H9 (cell line): ENCODE measurements at places on chromosomes 1 and 21. TPM values are rescaled to one million over a fixed set of nuclear protein-coding genes. Genes with fewer than 3 reads are reported as not detected.
A peak's percentile ranks its signal among the peaks of the same experiment; 100 is the strongest.

DNA sequence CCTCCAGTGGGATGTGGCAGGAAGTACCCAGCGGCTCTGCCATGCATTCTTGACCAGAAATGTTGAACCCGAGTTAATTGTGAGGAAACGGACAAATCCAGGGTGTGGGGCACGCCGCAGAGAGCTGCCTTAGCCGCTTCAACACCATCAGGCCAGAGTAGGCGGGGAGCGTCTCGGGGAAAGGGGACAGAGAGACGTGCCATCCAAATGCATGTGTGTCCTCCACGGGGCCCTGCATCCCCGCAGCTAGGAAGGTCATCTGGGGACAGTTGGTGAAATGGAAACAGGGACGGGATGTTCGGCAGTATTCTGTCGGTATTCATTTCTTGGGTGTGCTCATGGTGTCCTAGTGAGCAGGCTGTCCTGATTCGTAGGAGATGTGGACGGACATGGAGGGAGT, 59.1 kb upstream of the TRAPPC10 start:
- H3K36me3 ChIP-seq: no peaks in the 10 kb centered on the region
- no peak for DNase-seq
- H3K27ac ChIP-seq: no peak overlapping the region
- no peaks in the 10 kb centered on the region for H3K27me3 ChIP-seq
- H3K4me1 ChIP-seq: no peaks in the 10 kb centered on the region

TEX38 gene
- not detected in 2 replicates for total RNA-seq

DNA sequence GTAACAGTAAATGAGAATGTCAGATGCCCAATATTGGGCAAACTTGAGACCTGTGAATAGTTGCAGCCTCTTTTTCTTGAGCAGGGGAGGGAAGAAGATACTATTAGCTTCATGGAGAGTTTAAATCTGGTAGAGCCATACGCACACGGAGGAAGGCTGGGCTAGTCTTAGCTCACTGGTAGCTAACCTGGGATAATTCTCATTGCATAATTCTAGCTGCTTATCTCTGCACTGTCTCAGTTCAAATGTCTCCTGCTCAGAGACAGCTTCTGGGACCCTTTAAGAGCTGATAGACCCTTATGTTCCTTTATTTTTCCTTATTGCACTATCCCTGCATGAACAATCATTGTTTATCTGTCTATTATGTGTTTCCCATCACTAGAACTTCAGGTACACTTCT, 8.4 kb downstream of the C1orf87 start:
- no peak overlapping the region for H3K4me3 ChIP-seq
- DNase-seq: no peak
- no peaks in the 10 kb centered on the region for H3K27me3 ChIP-seq
- no peaks in the 10 kb centered on the region for H3K36me3 ChIP-seq

SEC16B gene
- total RNA-seq: 0.70 and 0.83 TPM in 2 replicates

GRCh38 chr1:113191579-113192076, 118.6 kb downstream of the LRIG2 start:
- H3K36me3 ChIP-seq: no peaks in the 10 kb centered on the region
- no peak overlapping the region for H3K27ac ChIP-seq
- H3K27me3 ChIP-seq: no peaks in the 10 kb centered on the region

GRCh38 chr1:150364231-150365003, 470 bp downstream of the RPRD2 start:
- H3K27ac ChIP-seq: peak overlapping the region; percentile 96
- peak overlapping the region; percentile 98 for H3K4me3 ChIP-seq
- no peaks in the 10 kb centered on the region for H3K27me3 ChIP-seq

GRCh38 chr1:92376345-92376744, 77.5 kb downstream of the RPAP2 start:
- H3K27ac ChIP-seq: no peak overlapping the region
- no peak for DNase-seq
- H3K4me1 ChIP-seq: no peaks in the 10 kb centered on the region
- H3K4me3 ChIP-seq: no peak overlapping the region
- peaks cover 9% of the 10 kb centered on the region for H3K36me3 ChIP-seq
- H3K27me3 ChIP-seq: no peaks in the 10 kb centered on the region

TLCD4 gene
- total RNA-seq: 1.8 and 2.0 TPM in 2 replicates

ITPKB gene
- total RNA-seq: 3.8 and 4.0 TPM in 2 replicates

DNA sequence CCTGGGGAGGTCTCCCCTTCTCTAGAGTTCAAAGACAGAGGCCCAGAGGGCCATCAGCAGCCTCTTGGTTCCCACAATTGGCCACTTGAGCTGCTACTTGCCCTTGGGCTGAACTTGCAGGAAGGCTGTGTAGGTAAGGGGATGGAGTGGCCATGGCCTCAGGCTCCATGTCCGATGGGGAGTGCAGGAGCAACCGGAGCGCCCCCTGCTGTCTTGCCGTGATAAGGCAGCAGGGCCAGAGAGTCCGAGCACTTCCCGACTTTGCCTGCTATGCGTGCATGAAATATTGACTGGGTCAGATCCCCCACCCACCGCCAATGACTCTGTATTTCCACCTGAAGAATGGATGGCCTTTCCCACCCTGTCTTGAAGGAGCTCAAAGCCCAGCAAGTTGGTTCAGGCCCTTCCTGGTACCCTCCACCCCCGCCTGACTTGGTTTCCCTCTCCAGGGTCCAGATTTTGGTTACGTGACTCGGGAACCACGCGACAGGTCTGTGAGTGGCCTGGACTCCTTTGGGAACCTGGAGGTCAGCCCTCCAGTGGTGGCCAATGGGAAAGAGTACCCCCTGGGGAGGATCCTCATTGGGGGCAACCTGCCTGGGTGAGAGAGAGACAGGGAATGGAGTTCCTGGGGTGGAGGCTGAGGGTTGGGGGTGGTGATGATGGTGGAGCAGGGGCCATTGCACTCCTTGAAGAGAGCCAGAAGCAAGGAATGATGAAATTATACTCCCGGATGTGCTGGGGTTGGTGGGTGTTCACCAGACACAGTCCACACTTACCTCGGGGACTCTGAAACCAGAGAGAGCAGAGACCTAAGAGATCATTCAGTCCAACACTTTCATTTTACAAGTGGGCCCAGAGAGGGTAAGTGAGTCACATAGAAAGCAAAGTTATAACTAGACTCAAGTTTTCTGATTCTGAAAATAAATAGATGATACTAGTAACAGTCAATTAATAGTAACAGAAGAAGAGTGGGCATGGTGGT, 25.6 kb downstream of the PADI3 start:
- peak; percentile 78 for DNase-seq
- no peak overlapping the region for H3K27ac ChIP-seq
- H3K36me3 ChIP-seq: no peaks in the 10 kb centered on the region
- H3K4me3 ChIP-seq: no peak overlapping the region

SMCP gene
- total RNA-seq: not detected in 2 replicates
